Stimulated activated CD4-positive, alpha-beta T cell treated with anti-CD3 and anti-CD28 coated beads, Interleukin-12 subunit alpha, Interleukin-12 subunit beta, amount 100 ng/mL, for 4 hours (primary cell): ENCODE measurements at places on chromosomes 5 and 9.

DNA sequence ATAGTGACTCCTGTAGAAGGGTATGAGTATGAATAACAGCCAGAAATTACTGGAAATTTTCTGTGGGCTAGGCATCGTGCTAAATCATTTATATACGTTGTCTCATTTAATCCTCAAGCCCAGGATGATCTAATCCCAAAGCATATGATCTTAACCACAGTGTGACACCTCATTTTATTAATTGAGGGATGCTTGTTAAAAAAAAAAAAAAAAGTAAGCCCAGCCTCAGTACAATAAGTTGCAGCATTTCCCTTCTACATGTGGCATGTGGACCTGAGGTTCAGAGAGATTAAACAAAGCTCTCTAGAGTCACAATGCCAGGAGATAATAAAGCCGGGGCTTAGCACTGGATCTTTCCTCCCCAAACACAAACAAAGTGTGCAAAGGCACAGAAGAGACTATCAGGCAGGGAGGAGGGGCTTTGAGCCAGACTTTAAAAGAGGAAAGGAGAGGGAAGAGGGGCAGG, 49.5 kb downstream of the KLF4 start:
- DNase-seq, result no peak

DNA sequence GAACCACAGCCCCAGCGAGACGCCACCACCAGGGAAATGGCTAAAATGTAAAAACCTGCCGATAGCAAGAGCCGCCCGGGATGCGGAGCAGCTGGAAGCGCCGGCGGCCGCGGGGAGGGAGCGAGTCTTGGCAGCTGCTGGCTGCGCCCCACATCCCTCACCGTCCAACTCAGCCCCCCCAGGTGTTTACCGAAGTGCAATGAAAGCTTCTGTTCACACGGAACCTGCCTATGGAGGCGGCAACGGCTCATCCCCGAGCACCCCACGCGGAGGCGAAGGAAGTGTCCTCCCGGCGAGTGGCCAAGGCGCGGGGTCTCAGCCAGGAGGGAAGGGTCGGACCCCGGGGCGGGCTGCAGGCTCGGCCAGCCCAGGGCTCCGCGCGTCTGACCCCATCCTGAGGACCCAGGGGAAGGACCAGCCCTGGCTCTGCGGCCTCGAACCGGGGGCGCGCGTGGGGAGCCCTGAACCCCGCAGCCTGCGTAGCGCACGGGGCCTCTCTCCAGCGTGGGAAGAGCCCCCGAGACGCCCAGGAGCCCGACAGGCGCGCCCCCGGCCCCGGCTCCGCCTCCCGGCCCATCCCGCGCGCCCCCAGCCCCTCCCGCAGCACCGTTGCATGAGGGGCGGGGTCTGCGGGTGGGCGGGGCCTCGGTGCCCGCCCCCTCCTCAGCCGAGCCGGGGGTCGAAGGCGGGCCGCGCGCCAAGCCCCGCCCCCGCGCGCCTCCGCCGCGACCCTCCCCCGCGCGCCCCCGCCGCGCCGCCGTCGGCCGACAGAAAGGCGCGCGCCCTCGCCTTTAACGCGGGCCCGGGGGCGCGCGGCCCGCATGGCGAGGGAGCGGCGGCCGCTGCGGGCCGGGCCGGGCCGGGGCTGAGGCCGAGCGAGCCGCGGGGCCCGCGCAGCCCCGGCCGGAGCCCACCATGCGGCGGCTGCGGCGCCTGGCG, at the start of gene DIPK1B:
TSS of gene DIPK1B (plus strand) at position 822 of the 939 bp plus-strand sequence. CDS start at position 916, 94 bp downstream.
- no peak for DNase-seq

GRCh38 chr5:142197098-142197497, 88.5 kb downstream of the NDFIP1 start:
- no peak for DNase-seq

- no peak for DNase-seq
Observed at GRCh38 chr9:83299094-83299493, 236.2 kb upstream of the RASEF start.

- DNase-seq, result no peak
Observed at GRCh38 chr9:121300283-121301119, 32.5 kb downstream of the GSN start.

GRCh38 chr5:169934990-169935389, 45.3 kb downstream of the INSYN2B start:
- DNase-seq, result no peak
